ENCODE measurements at places on chromosomes 16 and 17.

GRCh38 chr16:79182616-79183015 lies 417.9 kb downstream of the MAF start:
- DNase-seq, result no peak

- no peak for DNase-seq
These were observed 120.4 kb downstream of the PARN start for GRCh38 chr16:14509675-14510132.

DNA sequence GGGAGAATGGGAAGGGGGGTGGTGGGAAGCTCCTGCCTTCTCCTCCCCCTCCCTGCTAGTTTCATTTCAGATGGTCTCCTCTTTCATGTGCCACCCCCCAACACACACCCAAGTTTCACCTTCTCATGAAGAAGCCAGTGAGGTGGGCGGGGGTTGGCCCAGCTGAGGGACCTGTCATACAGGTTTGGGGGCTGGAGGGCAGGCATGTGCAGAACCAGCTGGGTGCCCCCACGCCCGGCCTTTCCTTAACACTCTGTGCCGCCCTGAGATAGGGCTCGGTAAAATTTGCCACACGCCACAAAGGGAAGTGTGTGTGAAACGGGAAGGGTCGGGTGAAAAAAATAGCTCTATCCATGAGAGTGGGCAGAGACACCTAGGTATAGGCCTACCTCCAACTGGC lies 57.4 kb downstream of the PIPOX start:
- DNase-seq, result no peak

GRCh38 chr16:57801098-57801808 lies 1.0 kb downstream of the KIFC3 start:
- no peak for DNase-seq

- no peak for DNase-seq
These were observed 28.6 kb downstream of the GTF3C1 start for GRCh38 chr16:27520982-27521673.

DNA sequence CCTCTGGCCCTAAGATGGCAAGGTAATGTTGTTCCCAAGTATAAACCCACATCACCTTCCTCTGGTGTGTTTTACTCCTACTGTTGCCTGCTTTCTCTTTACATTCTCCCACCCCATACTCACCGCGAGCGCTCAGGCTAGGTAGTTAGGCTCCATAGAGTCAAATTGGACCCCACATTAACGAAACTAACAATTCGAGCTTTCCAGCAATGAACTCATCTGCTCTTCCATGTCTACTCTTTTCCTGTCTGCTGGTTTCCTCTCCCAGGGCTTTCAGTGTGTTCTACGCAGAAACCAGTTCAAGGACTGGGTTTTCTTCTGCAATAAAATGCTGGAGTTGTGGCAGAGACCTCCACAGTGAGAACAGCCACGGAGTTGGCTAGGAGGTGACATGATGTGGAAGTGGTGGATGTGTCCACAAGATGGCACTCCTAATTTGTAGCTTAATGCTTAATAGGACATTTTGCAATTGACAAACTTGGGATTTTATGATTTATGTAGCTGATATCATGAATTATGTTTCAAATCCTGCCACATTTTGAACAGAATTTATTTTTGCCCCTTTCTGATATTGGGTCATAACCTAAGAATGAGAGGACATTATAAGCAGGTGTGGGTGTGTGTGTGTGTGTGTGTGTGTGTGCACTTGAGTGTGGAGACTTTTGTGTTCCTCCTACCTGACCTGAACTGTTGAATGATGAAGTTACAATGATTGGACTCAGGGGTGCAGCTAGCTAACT lies 2.2 kb upstream of the UQCRC2 start:
- no peak for DNase-seq

DNA sequence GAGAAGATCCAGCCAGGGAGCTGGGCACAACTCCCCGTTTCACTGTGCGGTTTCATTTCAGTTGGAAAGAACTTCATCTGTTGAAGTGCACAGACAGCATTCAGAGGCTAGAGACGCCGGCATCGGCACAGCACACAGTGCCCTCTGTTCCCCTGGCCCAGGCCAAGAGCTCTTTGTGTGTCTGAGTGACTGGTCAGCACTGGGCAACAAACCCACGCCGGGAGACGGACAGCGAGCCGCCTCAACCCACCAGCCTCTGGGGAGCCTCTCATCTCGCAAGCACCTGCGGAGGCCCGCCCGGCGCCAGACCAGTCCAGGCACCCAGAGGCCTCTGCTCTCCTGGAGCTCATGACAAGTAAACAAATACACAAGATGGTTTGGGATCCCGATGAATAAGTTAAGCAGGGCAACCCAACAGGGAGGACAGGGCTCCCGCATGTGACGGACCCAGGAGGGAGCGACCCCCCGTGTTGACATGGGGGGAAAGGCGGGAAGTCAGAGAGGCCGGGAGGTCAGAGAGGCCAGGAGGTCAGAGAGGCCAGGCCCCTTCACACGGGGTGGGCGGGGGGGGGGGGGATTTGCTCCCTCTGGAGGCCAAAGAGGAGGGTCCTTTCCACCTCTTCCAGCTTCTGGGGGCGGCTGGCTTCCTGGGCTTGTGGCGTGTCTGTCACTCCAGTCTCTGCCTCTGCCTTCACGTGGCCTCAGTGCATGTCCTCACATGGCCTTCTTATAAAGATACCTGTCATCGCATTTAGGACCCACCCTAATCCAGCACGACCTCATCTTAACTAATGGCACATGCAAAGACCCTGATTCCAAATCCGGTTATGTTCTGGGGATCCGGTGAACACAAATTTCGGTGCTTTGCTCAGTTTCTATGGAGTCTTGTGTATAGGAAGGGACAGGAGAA lies 25.8 kb upstream of the KLHDC4 start:
- no peak for DNase-seq

DNA sequence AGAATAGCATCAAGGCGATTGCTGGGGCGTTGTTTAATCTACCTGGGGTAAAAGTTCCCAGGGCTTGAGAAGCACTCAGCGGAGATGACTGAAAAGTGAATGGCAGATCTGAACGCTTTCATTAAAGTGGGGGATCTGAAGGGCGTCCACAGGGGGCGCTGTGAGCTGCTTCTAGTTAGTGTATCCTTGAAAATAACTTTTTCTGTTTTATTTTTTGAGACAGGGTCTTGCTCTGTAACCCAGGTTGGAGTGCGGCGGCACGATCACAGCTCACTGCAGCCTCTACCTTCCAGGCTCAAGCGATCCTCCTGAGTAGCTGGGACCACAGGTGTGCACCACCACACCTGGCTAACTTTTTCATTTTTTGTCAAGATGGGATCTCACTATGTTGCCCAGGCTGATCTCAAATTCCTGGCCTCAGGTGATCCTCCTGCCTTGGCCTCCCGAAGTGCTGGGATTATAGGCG lies 360.4 kb downstream of the SEC14L1 start:
- no peak for DNase-seq

GRCh38 chr17:67246403-67246652 lies 1.3 kb upstream of the HELZ start:
- DNase-seq, result no peak

GRCh38 chr17:56020369-56020768 lies 132.9 kb upstream of the ANKFN1 start:
- no peak for DNase-seq

GRCh38 chr16:57167953-57168352 lies 17.9 kb downstream of the PSME3IP1 start:
- DNase-seq, result no peak

DNA sequence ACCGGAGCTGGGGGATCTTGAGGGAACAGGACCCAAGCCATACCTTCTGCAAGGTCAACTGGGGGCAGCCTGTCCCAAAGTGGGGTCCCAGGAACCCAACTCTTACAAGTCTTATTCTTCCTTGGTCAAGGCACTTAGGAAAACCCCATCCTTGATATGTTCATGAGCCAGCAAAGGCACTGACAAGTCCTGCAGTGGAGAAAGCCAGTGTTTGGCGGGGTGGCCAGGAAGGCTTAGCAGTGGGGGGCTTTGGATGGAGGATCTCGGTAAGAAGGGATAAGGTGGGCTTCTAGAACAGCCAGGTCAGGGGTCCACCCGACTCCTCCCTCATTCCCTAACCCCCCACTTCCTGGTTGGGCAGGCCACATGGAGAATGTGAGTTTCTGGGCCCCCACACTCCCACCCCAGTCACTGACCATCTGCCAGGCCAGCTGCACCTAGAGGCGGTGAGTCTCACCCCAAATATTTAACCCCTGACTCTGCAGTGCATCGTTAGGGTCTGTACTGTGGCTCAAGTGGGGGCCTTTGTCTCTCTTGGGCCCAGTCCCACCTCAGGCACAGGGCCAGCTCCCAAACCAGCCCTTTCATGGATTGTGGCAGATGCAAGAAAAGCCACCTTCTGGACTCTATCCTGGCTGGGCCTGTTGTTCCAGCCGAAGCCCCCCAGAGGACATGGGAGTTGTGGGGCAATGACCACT lies 22.3 kb downstream of the PPL start:
- no peak for DNase-seq

- DNase-seq, result no peak
These were observed 18.0 kb upstream of the ABAT start for GRCh38 chr16:8656376-8656775.

GRCh38 chr16:89402962-89403361 lies 87.4 kb downstream of the ANKRD11 start:
- no peak for DNase-seq

GRCh38 chr16:89431158-89431584 lies 59.2 kb downstream of the ANKRD11 start:
- DNase-seq, result no peak
